Hippocampal formation (tissue), 2 donors: ENCODE measurements at places on chromosomes 6 and 20.

DNA sequence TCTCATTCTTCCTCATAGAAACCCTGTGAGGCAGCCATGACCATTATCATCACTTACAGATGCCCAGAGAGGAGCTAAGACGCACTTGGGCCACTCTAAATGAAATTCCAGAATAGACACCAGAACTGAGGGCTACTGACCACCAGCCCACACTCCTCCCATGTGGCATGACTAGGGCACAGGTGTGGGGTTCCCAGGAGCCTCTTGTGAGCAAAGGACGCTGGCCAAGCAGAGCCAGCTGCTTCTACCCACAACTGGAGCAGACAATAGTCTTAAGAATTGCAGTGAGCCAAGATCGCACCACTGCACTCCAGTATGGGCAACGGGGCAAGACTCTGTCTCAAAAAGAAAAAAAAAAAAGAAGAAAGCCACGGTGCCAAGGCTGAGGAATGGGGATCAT lies 10.0 kb downstream of the AHCY start:
- no peak for DNase-seq

DNA sequence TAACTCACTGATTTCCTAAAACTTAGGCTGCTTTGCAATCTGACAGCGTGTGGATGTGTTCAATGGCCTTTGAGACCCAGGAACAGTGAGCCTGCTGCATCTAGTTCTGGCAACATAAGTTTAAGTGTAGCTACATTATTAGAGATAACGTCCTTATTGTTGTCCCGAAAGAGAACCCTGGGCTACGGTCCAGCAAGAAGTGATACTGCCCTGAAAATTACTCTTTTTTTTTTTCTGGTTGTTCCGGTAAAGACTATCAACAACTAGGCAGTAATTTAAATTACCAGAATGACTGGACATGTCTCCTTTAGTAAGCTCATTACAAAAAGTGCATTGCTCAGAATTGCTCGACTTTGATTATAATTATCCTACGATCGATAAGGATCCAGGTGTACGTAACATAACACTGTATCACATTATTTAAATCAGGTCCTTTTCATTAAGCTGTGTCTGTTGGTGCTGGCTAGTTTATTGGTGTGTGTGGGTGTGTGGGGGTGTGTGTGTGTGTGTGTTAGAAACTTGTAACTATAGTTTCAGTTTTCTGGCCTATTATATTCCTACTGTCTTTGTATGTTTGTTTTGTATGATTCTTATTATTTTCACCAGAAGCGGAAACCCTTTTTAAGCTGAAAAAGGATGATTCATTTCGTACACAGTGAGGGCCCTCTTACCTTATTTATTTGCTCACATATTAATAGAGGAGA lies 3.0 kb downstream of the TSHZ2 start:
- DNase-seq, result no peak

DNA sequence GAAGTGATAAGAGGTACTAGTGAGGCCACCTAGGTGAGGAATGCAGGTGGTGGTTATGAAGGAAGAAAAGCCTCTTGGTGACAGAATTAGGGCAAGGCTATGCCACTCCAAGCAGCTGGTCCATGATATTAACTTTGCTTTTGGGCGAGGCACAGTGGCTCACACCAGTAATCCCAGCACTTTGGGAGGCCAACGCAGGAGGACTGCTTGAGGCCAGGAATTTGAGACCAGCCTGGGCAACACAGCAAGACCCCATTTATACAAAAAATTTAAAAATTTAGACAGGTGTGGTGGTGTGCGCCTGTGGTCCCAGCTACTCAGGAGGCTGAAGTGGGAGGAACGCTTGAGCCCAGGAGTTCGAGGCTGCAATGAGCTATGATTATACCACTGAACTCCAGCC lies 56.1 kb downstream of the SERAC1 start:
- no peak for DNase-seq

- DNase-seq, result no peak
These were observed 451.4 kb downstream of the NKAIN2 start for GRCh38 chr6:124254941-124255685.

DNA sequence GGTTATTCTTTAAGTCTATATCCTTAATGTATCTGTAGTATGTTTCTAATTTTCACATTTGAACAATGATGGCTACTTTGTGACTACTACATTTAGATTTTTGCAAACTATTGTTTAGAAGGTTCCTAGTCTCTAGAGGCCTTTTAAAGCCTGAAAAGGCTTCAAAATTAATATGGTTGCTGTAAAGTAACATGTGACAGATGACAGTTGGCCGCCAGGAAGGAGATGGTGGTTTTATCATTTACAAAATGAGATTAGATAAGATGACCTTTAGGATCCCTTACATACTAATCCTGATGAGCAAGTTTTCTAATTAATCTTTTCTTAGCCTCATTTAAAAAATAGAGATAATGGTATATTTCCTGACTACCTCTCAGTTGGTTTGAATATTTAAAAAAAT lies 18.8 kb downstream of the SCAF8 start:
- no peak for DNase-seq

- DNase-seq, result peak; percentile 15
These were observed 22.5 kb downstream of the MOCS3 start for GRCh38 chr20:50980851-50981713.

DNA sequence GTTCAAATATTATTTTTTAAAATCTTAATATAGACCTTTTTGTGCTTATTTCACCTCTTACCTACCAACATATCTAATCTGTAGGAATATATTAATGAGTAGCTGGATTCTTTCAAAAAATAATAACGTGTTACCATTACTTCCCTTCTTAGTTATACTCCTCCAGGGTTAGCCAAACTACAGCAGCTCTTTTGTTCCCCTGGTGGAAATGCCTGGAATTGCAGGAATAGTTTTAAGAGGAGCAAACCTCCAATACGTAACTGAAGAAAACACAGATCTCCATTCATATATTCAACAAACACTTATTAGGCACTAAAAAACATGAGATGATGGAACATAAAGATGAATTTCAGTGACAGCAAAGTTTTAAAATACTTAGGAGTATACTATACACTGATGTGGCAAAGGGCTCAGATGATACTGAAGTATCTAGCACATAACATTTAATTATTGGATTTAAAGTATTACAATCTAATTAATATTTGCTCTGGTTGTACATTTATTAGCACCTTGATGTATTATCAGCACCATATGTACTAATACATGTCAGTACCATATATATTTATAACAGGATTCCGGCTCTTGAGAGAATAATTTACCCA lies 78.3 kb downstream of the TBX18 start:
- DNase-seq, result no peak

GRCh38 chr6:53686355-53686940 lies 20.9 kb upstream of the KLHL31 start:
- no peak for DNase-seq

DNA sequence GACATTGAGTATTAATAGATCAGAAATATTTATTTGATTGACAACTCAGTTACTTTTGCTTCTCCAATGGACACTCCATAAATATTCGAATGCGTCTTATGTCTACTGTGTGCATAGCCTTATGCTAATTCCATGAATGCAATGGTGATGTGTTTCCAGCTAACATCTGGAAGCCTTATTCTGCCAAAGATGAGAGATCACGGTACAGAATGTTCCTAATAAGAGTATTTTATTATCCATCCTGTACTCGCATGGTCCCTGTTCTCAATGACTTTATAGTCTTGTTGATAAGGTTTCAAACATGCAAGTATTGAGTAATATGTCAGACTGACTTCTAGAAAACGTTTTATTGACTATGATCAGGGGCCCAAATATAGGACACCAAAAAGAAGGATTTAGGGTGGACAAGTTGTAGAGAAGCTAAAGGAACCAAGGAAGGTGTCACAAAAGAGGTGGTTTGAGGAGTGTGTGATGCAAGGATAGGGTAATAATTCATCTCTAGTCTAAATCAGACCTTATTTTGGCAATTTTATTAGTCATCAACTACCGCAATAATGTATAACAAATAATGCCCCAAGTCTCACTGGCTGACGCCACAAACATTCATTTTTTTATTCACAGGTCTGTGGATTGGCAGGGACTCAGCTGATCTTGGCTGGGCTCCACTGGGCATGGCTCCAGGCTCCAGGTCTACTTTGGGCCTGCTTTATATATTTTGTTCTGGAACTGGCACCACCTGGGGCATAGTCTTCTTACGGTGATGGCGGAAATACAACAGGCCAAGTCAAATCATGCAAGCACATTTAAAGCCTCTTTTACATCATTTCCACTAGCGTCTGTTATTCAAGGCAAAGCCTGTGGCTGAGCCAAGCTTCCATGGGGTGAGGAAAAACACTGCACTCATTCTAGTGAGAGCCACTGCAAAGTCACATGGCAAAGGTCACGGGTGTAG lies 24.5 kb upstream of the CD83 start:
- DNase-seq, result no peak

GRCh38 chr20:40765814-40766480 lies 76.9 kb upstream of the MAFB start:
- no peak for DNase-seq

- DNase-seq, result no peak
These were observed 36.9 kb downstream of the STK38 start for GRCh38 chr6:36510365-36510764.

DNA sequence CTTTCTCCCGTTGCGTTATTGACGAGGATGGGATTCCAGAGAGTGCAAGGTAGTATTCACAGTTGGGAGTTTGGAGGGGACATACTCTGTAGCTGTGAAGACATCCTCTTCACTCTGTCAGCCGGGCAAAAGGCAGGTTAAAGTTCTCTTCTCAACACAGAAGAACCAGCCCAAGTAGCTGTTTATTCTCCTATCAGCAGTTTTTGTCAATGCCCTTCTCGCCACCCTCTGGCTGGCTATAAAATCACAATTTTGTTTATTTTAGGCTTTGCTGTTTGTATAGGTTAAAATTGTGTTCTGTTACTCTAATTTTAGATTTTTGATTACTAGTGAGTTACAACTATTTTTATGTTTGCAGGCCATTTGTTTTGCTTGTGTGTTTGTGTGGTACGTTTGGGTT lies 37.9 kb upstream of the MAS1 start:
- DNase-seq, result no peak

DNA sequence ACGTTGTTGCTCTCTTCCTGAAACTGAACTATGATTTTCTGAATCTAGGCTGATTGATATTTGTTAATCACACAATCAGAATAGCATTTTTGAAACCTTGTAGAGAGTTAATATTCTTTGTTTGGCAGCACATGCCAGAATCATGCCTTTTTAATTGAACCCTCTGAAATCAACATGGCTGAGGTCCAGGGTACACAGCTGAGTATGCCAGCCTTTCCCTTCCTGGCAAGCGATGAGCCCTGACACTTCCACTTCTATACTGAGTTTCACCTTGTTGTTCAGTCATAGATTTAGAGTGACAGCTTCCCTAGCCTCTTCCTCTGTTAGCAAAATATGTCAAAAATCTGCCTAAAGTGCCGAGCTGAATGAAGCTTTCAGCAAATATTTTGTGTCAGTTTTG lies 6.8 kb downstream of the HDDC2 start:
- no peak for DNase-seq

- no peak for DNase-seq
These were observed 810 bp downstream of the MRPL18 start for GRCh38 chr6:159790956-159791598.

- DNase-seq, result no peak
These were observed 6.4 kb downstream of the TAB2 start for GRCh38 chr6:149323925-149324324.

DNA sequence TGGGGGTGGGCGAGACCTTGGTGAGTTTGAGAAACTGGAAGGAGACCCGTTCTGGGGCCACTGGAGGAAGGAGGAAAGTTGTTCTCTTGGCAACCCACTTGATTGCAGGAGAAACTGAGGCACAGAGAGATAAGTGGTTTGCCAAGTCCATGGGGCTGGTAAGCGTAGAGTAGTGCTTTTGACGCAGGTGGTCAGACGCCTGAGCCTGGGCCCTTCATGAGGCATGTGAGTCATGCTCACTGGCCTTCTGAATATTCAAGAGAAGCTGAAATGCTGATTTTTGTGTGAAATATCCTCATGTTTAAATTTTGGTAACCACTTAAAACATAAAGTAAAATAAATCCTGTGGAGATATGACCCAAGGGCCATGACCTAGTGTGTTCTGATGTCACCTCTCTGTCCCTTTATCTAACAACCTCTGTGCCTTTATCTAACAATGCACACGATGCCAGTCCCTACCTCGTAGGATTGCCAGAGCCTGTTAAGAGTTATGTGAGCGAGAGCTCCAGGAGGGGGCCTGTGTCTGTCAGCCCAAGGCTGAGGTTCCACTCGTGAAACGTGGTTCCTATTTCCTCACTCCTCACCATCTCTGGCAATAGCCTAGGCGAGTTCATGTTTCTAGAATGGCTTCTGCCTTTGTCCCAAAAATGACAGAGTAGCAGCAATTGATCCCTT lies 32.8 kb upstream of the PMEPA1 start:
- no peak for DNase-seq

DNA sequence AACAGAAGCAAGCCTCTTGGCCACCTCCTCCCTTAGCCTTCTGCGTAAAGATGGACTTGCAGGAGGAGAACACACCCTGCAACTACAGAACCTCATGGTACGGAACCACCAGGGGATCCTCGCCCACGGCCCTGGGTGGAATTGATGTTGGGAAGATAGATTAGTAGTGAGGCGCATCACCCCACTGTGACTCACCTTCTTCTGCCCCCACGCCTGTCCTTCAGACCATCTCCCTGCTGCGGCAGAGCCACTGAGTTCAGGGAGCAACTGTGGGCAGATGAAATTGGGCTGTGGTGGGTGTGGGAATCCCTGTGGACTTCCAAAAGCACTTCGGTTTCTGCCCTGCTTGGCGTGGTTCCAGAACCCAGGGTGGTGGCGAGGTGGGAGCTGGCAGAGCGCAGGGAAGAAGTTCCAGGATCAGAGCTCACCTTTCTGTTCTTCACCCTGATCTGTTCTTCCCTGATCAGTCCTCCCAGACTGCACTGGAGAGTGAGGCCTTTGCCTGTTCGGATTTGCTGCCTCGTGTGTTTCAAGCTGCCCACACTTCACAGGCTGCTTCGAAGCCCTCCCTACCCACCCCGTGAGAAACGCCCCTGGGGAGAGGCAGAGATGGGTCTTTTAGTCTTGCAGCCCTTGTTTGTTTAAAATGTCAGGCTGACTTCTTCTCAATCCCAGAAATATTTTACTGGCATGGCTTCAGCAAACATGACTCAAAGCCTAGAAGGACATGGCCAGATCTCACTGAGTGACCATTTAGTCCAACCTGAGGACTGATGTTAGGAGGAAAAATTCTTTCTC lies 92.8 kb upstream of the MLN start:
- no peak for DNase-seq

DNA sequence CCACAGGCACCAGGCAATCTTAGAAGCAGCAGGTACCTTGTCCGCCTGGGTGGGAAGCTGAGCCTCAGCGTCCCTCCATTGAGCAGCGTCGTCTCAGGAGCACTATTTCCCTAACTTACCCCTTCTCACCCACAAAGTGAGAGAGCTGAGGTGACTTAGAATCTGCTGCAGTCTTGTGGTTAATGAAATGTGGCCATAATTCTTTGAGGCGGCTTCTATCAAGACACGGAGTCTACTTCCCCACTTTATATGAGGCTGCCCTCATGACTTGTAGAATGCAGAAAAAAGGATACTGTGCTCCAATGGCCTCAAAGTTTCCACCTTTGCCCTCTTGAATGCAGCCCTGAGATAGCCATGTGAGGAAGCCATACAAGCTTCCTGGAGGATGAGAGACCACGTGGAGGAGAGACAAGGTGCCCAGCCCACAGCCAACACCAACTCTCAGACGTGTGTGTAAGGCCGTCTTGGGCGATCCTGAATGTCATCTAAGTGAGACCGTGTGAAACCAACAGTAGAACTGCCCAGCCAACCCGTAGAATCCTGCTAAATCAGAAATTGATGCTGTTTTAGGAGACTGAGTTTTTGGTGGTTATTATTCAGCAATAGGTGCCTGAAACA lies 9.1 kb upstream of the TAGAP start:
- DNase-seq, result no peak

GRCh38 chr20:2301164-2301622 lies 5.4 kb downstream of the TGM3 start:
- peak; percentile 13 for DNase-seq

- DNase-seq, result no peak
These were observed 217.6 kb upstream of the PMEPA1 start for GRCh38 chr20:57927376-57927775.
